ENCODE measurements at places on chromosomes 5 and 9. TPM values are rescaled to one million over a fixed set of nuclear protein-coding genes. Genes with fewer than 3 reads are reported as not detected.

Gene ZDHHC12
- total RNA-seq = 75.4 TPM

Gene DMRT3
- total RNA-seq = 0.47 TPM

Gene CCL27
- not detected for total RNA-seq

Gene HIGD2A
- 119 TPM for total RNA-seq

Gene MEIKIN
- not detected for total RNA-seq

Gene IL3
- total RNA-seq = not detected

Gene ADAMTSL1
- total RNA-seq = 17.2 TPM

Gene DOCK2
- total RNA-seq = 1.2 TPM

Gene SPINK14
- not detected for total RNA-seq

Gene GARIN3
- total RNA-seq = not detected

Gene NMUR2
- 0.87 TPM for total RNA-seq
